ENCODE measurements at places on chromosomes 5 and 9.

GRCh38 chr5:1245905-1246576 is 20.9 kb downstream of the SLC6A18 start:
- no peak for DNase-seq

DNA sequence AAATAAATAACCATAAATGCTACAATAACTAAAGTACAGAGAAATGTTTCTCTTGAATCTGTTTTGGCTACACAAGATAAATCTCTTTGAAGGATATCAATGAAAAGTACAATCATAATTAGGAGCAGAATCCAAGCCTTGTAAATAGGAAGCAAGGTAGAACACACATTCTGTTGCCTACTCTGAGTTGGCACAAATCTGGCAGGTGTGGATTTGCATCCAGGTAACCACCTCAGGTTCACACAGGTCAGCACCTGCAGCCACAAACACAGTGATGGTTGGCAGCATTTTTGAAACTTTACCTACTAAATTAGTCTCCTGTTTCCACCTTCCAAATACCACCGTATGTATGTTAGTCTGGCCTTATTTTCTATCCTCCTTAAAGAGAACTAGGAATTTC is 105.3 kb upstream of the PIK3R1 start:
- no peak for DNase-seq

DNA sequence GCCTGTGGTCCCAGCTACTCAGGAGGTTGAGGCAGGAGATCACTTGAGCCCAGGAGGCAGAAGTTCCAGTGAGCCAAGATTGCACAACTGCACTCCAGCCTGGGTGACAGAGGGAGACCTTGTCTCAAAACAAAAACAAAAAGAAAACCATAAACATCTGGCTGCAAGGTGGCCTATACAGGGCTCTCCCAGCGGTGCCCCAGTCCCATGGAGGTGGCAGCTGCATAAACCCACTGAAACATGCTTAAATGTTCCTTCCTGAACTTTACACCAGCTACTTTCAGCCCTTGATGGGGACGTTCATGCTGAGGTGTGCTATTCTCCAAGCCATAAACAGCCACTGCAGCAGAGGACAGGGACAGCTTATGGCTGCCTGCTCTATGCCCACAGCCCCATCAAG is 35.6 kb downstream of the DROSHA start:
- no peak for DNase-seq

DNA sequence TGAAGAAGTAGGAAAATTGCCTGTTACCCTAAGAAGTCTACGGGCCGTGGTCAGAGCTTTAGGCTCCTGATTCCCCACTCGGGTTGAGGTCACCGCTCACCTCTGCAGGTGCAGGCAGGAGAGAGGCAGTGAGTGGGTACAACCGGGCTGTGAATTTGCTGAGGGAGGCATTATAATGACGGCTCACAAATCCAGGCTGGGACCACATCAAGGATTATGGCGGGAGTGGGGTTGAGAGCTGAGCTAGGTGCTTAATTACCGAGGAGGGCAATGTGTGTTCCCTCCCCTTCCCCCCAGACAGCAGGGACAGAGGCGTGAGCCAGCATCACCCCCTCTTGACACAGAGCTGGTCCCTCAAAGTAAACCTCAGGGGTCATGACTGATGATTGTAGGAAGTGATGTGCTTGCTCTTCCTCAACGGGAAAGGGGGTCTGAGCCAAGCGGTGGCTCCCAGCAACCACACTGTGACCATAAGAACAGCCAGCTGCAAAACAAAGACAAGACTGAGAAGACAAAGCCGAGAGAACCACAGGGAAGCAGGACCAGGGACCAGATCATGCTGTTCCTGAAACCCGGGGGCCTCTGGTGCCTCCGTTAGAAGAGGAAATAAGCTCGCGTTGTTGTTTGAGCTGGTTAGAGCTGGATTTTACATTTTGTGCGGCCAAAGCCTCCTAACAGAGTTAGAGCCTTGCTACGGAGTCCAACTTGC is 77.7 kb downstream of the OLFM1 start:
- no peak for DNase-seq

DNA sequence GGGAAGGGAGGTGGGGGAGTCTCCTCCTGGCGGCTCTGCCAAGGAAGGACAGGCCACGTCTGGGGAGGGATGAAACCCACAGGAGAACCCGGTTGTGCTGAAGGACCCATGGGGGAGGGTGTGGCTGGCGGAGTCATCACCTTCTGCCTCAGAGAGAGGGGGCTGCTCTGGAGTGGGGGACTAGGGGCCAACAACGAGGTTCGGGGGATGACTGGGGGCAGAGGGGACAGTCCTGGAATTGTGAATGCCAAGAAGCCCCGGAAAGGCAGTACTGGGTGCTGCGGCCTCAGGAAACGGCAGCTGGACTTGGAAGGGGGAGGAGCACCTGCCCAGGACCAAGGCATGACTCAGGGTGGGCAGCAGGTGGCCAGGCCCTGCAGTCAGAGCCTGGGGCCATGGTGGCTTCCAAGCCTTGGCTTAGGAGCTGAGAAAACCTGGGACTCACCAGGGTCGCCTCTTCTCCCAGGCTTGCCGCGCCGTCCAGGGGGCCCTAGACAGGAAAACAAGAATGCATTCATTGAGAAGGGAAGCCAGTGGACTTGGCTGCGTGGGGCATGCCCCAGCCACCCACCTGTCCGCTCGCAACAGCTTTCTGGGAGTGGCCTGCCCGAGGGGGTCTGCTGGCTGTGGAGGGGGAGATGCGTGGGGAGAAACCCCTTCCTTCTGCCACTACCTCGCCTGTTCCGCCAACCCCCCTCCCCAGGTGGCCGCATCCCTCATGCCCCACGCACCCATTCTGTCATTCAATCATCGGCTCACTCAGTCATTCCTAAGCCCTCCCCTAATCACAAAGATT is 74.0 kb upstream of the PHYKPL start:
- no peak for DNase-seq

DNA sequence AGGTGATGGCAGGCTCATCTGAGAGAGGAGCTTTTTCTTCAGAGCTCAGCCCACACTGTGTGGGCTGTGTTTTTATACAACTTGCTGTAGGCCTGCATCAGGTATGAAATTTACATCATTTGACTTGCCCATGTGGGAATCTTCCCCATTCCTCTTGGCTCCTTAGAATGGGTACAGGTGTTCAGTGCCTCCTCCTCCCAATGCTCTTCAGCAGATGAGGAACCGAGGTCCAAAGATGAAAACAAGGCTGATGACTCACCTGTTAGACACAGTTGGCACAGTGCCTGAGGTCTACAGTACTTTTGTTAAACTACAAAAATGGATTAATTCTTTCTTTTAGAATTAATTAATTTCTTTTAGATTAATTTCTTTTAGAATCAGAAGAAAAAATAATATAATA is 20.8 kb downstream of the PAPPA start:
- no peak for DNase-seq

DNA sequence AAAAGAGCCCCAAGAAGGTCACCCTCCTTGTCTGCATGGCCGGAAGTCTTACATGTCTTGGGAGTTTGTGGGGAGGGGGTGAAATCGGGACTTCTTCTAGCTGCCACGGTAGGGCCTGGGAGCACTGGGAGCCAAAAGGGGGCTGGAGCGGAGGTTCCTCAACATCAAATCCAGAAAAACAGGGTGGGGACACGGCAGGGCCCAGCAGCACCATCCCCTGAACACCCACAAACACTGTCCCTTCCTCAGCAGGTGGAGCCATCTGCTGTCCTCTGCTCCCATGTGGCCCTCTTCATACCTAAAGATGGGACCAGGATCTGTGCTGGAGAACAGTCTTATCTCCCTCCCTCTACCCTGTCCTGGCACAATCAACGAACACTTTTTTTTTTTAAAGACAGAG is 2.7 kb downstream of the TERT start:
- DNase-seq, result no peak

- DNase-seq, result no peak
These were observed 444.7 kb downstream of the HINT1 start for GRCh38 chr5:130720355-130720754.

DNA sequence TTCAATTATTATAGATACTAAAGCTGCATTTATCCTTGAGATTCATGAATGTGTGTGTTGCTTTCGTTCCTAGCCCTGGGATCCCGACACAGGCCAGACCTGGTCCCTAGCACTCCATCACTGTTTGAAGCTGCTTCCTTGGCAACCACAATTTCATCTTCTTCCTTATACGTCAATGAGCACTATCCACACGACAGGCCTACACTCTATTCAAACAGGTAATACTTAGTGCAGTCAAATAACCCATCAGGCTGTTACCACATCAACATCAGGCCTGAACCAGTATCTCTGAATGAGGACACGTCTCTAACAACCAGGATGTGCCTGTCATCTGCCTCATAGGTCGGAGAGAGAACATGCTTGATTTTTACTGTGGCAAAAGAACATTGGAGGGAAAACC is 73.3 kb downstream of the PRKACG start:
- no peak for DNase-seq

DNA sequence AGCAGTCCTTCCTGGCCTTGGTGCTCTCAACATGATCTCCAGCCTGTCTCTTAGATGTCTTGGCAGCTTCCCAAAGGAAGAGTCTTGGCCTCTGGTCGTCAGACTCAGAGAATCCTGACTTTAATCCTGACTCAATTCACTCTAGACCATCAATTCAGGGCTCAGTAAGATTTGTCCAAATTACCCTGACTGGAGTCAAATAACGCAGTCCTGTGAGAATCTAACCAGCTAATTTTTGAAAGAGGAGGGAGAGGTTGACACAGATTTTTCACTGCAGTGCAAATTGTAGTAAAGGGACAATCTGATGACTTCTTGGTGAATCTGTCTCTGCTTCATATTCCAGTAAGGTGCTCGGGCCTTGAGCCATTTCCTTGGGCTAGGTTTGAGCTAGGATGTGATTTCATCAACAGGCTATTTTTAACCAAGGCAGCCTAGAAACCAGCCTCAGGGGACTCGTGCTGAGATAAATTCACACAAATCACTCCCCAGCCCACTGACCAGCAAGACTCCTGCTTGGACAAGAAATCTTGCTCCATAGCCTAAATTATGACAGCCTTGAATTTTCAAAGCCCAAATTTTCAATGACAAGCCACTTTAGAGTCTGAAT is 257.4 kb downstream of the ENC1 start:
- DNase-seq, result no peak

DNA sequence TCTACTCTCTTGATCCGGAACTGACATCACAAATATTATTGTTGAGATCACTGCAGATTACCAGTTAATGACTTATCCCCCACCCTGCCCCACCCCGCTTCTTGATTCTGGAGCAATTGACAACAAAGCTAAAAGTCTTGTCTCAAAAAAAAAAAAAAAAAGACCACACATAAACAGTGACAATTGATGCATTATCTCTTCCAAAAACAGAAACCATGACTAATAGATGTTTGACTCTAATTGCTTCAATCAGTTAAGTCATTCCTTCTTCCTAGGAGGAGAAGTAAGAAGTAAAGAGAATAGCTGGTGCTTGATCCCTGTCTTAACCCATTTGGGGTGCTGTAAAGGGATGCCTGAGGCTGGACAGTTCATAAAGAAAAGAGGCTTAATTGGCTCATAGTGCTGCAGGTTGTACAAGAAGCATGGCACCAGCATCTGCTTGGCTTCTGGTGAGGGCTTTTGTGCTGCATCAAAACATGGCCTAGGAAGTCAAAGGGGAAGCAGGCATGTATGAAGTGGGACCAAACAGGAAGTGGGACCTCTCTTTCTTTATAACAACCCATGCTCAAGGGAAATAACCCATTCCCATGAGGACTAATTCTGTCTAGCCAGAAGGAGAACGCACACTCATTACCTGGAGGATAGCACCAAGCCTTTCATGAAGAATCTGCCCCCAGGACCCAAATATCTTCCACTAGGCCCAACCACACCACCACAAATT is 158.7 kb downstream of the TMEM167A start:
- DNase-seq, result no peak

GRCh38 chr5:77972469-77973252 is 196.5 kb upstream of the TBCA start:
- DNase-seq, result peak; percentile 51

DNA sequence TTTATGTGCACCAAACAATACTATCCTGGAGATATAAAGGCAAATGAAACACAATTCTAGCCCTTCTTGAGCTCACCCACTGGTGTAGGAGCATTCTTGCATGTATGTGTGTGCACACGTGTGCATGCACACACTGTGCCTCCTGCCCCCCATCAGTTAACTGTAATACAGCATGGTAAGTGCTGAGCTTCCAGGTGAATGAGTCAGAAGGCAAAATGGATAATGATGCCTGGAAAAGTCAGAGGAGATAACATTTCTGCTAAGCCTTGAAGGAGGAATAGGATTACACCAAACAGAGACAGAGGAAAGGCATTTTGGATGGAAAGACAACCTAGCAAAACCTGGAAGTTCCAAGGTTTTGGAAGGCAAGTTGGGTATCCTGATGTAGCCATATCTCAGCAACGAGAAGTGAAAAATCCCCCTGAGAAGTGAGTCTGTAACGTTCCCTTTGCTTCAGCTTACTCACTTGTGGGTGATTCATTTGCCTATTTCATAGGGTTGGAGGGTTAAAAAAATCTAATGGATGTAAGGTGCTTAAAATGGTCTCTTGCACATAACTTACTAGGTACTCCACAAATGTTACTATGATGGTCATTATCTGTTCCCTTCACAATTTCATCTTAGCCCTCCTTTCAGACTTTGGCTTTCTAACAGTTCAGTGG is 101.4 kb upstream of the STC2 start:
- no peak for DNase-seq

GRCh38 chr5:136295914-136296313 is 69.4 kb downstream of the TRPC7 start:
- DNase-seq, result no peak

DNA sequence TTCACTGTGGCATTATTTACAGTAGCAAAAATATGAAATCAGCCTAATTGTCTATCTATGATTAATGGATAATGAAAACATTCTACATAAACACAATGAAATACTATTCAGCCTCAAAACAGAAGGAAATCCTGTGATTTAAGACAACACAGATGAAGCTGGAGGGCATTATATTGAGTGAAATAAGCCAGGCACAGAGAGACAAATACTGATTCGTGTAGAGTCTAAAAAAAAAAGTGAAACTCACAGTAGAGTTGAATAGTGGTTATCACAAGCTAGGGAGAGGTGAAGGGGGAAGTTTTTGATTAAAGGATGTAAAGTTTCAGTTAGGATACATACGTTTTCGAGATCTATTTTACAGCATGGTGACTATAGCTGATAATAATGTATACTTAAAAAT is 122.2 kb downstream of the ADAMTS6 start:
- no peak for DNase-seq

GRCh38 chr9:84793251-84793650 is 123.7 kb downstream of the NTRK2 start:
- DNase-seq, result no peak

- no peak for DNase-seq
These were observed 2.0 kb downstream of the CYFIP2 start for GRCh38 chr5:157267761-157268480.

DNA sequence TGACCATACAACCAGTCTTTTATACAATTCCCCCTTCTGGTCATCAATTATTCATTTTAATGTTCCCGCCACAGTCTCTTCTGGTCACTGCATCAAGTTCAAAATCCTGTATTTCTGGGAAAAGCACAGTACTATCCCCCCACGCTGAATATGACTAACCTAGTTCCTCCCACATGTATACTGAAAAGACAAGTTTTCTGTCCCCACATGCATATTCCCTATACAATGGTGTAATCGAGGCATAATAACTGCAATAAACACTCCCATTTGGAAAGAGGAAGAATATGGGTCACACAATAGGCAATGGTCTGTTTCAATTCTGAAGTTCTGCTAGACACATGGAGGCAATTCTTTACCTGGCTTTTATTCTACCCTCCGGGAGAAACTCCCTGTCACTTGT is 344.9 kb downstream of the EFNA5 start:
- DNase-seq, result no peak
